Stimulated activated CD8-positive, alpha-beta memory T cell treated with anti-CD3 and anti-CD28 coated beads, Interleukin-4, amount 100 ng/mL, for 48 hours (primary cell): ENCODE measurements at places on chromosomes 5 and 9.

GRCh38 chr5:136639616-136640015 is 274.3 kb upstream of the TRPC7 start:
- DNase-seq, result no peak

GRCh38 chr5:95384485-95385213 is 6.5 kb upstream of the FAM81B start:
- DNase-seq, result no peak

- DNase-seq, result no peak
Measured at GRCh38 chr9:133467101-133467500, 7.3 kb downstream of the CACFD1 start.

DNA sequence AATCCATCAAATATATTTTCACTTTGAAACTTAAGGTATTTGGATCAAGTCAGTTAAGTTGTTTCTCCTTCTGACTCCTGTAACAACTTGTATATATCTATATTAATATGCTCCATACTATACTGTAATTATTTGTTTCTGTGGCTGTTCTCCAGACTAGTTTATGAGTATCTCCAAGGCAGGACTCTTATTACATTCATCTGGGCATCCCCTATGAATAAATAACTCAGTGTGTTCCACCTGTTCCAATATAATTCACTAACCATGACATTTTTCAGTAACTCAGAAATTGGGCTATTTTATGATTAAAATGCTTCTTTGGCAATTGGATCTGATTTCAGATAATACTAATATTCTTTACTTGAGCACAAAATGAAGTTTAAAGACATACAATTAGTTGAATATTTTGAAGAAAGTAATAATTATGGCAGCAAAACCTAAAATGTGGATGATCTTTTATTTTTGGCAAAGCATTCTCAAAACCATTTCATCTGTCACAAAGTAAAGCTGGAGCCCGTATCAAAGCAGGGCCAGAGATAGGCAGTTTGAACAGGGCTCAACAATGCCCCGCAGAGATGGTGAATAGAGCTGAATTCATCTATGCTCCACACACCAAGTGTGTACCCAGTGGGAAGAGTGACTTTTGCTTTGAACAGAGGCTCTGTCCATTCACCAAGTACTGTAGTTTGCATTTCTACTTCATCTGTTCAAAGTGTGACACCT is 314.3 kb downstream of the PDE4D start:
- DNase-seq, result no peak

DNA sequence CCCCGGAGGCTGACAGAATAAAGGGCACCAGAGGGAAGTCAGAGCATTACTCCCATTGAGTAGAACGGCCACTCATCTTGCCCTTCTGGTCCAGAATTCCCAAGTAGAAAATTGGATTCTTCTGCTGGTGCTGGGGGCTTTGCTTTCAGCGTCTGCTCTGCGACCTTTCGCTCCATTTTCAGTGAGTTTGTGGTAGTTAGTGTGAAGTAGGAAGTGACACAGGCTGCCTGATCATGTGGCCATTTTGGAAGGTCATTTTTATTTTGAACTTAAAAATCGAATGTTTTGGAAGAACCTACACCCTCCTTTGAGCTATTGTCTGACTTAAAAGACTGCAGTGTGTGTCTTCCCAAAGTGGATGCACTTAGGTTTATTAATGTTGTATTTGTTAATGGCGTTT is 56.7 kb upstream of the FAM120AOS start:
- no peak for DNase-seq

- DNase-seq, result no peak
Measured at GRCh38 chr9:2319421-2319820, 302.2 kb upstream of the VLDLR start.

GRCh38 chr9:133563291-133563796 is 28.8 kb downstream of the ADAMTSL2 start:
- no peak for DNase-seq

DNA sequence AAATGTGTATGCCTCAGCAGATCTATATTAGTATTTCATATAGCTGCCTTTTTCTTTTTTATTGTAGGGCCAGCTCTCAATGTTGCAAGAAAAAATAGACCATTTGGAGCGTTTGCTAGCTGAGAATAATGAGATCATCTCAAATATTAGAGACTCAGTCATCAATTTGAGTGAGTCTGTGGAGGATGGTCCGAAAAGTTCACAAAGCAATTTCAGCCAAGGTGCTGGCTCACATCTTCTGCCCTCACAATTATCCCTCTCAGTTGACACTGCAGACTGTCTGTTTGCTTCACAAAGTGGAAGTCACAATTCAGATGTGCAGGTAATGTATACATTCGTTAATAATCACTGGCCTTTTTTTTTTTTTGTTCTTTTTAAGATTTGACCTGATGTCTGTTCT is 23.7 kb downstream of the MAN2A1 start:
- no peak for DNase-seq

DNA sequence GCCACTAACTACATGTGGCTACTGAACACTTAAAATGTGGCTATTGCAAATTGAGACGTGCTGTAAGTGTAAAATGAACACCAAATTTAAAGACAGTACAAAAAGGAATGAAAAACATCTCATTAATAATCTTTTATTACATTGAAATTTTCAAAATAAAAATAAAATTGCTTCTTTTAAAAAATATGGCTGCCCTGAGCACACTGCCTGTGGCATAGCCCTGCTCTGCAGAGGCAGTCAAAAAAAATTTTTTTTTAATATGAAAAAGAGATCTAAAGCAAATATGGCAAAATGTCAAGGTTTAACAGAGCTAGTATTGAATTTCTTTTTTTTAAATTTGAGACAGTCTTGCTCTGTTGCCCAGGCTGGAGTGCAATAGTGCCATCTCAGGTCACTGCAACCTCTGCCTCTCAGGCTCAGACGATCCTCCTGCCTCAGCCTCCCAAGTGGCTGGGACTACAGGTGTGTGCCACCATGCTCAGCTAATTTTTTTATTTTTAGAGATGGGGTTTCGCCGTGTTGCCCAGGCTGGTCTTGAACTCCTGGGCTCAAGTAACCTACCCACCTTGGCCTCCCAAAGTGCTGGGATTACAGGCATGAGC is 25.6 kb downstream of the CARNMT1 start:
- no peak for DNase-seq

- DNase-seq, result peak; percentile 20
Measured at GRCh38 chr5:132754947-132755346, 7.7 kb downstream of the CCNI2 start.
